ENCODE measurements at places on chromosomes 12 and 14.

DNA sequence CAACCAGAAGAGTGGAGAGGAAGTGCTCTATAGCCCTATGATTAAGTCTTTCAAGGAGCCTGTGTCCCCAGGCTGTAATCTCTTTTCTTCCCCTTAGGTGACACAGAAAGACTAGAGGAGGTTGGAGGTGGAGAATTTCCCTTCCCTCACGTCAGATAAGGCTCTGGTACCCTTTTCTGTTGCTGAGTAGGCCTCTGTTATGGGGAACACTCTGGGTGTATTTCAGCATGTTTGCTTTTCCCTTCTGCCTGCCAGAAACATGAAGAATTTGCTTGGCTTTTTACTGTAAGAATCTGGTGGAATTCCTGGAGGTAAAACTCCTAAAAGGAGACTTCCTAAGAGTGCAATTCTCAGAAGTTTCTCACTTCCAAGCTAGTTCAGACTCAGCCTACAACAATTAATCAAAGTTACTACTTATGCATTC lies 58.3 kb downstream of the SIX1 start:
- no peaks in the 10 kb centered on the region for H3K36me3 ChIP-seq
- no peak overlapping the region for H3K27ac ChIP-seq
- H3K4me3 ChIP-seq = no peak overlapping the region

GRCh38 chr14:24705840-24706239 lies 71.8 kb upstream of the GZMB start:
- no peak overlapping the region for H3K4me3 ChIP-seq
- no peaks in the 10 kb centered on the region for H3K36me3 ChIP-seq
- peaks cover 26% of the 10 kb centered on the region for H3K27me3 ChIP-seq
- DNase-seq = no peak
- H3K4me1 ChIP-seq = peaks cover 1% of the 10 kb centered on the region
- no peak overlapping the region for H3K27ac ChIP-seq

- no peak overlapping the region for H3K27ac ChIP-seq
- H3K4me3 ChIP-seq = no peak overlapping the region
- H3K4me1 ChIP-seq = peaks cover 18% of the 10 kb centered on the region
- H3K36me3 ChIP-seq = no peaks in the 10 kb centered on the region
- DNase-seq = no peak
Measured at GRCh38 chr12:26279091-26279490, 83.7 kb downstream of the SSPN start.

GRCh38 chr12:104219361-104219892 lies 3.8 kb downstream of the TXNRD1 start:
- DNase-seq = no peak
- peaks cover 4% of the 10 kb centered on the region for H3K36me3 ChIP-seq
- peak overlapping the region; percentile 92 for H3K27ac ChIP-seq
- peaks cover 46% of the 10 kb centered on the region for H3K4me1 ChIP-seq
- H3K27me3 ChIP-seq = no peaks in the 10 kb centered on the region

DNA sequence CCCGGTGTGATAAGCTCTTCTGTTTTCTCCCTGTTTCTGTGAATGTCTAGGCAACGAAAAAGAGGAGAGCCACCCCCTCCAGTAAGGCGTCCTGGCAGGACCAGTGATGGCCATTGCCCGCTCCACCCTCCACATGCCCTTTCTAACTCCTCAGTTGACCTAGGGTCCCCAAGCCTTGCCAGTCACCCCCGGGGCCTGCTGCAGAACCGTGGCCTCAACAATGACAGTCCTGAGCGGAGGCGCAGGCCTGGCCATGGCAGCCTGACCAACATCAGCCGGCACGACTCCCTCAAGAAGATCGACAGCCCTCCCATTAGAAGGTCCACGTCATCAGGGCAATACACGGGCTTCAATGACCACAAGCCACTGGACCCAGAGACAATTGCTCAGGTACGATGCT lies 94.3 kb downstream of the KICS2 start:
- H3K4me1 ChIP-seq = peaks cover 2% of the 10 kb centered on the region
- no peak for DNase-seq
- H3K27ac ChIP-seq = no peak overlapping the region
- H3K27me3 ChIP-seq = no peaks in the 10 kb centered on the region
- H3K36me3 ChIP-seq = peaks cover 38% of the 10 kb centered on the region

DNA sequence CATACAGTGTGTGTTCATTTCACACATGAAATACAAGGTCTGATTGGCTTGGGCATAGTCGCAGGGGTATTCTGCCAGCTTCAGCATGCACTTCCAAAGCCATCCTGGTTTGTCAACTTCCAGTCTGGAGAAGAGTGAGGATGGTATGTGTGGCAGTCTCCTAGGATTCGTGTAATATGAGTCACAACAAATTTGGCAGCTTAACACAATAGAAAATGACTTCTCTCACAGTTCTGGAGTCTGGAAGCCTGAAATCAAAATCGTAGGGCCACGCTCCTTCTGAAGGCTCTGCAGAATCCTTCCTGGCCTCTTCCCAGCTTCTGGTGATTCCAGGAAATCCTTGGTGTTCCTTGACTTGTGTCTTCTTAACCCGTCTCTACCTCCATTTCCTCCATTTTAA lies 167.5 kb downstream of the PPM1H start:
- H3K4me3 ChIP-seq = no peak overlapping the region
- H3K27me3 ChIP-seq = no peaks in the 10 kb centered on the region
- no peak for DNase-seq

DNA sequence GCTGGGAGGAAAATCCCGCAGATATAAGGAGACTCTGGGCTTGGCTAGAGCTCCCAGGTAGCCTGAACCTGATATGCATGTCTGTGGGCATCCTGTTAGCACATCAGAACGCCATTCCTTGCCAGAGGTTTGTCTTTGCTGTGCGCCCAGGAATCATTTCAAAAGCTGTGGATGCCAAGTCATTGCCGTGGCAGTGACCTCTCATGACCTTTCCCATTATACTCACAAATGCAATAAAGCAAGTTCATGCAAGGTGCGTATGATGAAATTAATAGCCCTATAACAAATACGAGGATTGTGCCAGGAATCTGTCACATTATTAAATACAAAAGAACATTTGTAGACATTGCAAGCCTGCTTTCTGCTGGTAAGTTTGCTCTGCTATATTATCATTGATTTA lies 229.1 kb upstream of the PELI2 start:
- H3K4me3 ChIP-seq = no peak overlapping the region
- no peaks in the 10 kb centered on the region for H3K36me3 ChIP-seq
- peaks cover 14% of the 10 kb centered on the region for H3K4me1 ChIP-seq

DNA sequence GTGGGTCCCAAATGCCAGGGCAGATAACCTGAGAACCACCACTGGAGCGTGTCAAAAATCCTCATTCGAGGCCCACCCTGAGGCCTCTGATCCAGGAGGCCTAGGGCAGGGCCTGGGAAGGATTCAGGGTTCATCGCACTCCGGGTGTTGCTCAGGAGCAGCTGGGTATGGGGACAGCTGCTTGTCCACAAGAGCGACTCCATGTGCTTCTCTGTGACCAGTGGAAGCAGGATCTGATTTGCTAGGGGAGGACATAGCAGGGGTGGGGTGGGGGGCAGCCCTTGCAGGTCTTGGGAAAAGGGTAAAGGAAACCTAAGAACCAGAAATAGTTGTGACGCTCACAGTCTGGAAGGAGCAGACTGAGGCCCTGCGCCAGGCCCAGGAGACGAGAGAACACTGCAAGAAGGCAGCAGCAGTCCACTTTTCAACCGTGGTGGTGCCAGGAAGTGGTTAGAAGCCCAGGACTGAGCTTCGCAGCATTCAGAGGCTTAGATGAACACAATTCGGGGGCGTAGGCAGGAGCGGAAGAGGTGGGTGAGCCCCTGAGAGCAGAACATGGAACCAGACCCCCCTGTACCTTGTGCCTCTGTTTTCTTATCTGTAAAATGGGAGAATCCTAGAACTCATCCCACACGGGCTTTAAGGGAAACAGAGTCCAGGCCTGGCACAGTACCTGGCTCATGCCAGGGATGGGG lies 33.7 kb downstream of the ITPK1 start:
- H3K36me3 ChIP-seq = no peaks in the 10 kb centered on the region
- H3K4me3 ChIP-seq = no peak overlapping the region
- no peak for DNase-seq

Measured in mesothelial cell of epicardium (in vitro differentiated cells).